ENCODE measurements at places on chromosomes 7 and 10.

- peak; percentile 50 for DNase-seq
Observed at GRCh38 chr10:31977440-31978155, 49.0 kb upstream of the ARHGAP12 start.

DNA sequence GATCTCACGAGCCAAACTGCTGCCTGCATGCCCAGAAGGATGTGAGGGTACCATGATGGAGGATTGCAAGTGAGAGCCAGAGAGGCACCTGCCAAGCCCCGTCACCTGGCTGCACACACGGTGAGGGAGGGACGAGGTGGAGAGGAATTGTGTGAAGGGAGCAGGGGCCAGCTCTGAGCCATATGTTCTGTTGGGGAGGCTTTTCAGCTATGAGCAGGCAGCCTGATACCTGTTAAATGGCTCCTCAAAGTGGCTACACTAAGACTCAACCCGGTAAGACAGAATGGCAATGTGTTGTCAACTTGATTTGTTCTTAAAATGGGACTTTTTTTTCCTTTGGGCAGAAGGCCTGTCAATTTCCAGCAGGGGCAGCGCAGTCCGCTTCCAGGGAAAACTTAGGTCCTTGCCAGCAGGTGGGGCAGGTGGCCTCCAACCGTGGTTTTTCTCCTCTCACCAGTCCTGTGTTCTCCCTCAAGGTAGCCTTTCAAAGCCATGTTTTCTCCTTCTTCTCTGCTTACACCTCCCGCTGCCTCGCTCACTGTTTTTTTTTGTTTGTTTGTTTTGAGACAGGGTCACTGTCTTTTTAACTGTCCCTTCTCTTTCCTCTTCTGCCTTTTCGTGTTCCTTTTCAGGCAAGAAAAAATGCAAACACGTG, 57.7 kb upstream of the ZNRF2 start:
- no peak for DNase-seq

GRCh38 chr7:139626817-139627216, 103.3 kb downstream of the CLEC2L start:
- DNase-seq = no peak

DNA sequence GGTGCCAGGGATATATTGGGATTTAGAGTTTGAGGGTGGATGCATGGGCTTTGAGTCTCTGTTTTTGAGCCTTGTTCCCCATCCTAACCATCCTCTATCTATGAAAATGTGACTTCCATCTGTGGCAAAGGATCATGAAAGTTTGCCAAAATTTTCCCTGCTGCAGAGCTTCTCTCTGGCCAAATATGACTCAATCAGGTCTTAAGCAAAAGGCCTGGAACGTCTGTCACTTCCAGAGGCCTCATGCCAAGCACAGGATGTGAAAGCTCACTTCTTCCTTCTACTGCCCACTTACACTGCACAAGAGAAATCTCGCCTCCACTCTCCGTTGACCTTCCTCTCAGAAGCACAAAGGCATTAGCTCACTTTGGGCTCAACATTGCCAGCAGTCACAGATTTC, 696.9 kb upstream of the NRP1 start:
- peak; percentile 84 for DNase-seq

DNA sequence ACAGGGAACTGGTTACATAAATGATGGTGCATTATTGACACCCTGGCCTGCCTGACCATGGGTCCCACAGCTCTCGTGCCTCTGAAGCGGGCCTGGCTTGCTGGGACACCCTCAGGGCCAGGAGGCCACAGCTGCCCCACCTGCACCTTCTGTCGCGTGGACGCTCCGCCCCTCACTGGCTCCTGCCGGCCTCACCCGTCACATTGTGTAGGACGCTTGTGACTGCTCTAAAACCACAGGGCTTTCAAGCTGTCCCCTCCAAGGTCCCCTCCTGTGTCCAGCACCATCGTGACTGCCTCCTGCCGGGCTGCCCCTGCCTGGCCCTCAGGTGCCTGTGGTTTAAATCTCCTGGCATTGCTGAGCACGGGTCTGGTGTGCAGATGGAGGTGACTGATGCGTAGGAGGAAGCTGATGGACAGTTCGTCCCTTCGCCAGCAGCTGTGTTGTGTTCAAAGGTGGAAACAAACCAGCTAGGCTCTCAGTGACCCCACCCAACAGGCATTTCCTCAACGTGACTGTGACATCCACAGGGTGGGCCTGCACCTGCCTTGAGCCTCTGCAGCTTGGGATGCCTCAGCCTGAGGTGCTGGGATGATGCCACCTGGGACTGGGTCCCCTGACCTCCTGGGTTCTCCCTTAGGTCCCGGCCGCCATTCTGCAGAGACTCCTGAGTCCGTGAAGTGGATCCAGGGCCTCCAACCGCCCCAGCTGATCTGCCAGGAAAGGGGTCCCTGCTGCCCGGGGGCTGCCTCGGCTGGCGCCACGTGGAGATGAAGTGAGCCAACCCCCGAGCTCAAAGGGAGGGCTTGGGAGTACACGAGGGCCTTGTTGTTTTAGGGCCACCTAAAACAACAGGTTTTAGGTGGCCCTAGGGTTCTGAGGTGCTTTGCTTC, 148.5 kb downstream of the WDR37 start:
- no peak for DNase-seq

DNA sequence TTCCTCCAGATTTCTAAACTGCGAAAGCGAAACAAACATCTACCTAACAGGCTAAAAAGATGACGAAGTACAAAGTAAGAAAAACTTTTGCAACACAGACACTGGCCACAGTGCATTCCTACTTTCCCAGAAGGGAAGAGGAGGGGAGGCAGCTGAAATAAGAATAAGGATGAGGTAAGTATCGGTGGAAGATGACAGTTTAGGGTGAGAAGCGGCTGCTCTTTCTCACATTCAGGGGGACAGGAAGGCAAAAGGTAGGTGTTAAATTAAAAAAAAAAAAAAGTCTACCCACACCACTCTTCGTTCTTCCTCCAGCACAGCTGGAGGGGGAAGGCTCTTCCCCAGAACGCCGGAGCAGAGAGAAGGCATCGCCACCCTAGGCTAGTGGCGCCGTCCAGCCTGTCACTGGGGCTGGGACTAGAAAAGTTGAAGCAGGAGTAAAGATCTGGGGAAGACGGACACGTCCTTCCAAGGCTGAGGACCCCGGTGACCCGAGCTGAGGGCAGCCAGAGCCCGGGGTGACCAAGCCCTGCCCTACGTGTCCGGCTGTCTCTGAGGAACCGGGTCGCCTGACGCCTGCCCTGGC, 846 bp downstream of the DNAJC1 start:
- DNase-seq = peak; percentile 27

GRCh38 chr10:76667408-76668370, 969.9 kb downstream of the KCNMA1 start:
- no peak for DNase-seq

GRCh38 chr7:39971924-39972323, 21.9 kb downstream of the CDK13 start:
- DNase-seq = no peak

- no peak for DNase-seq
Observed at GRCh38 chr10:74190494-74190893, 39.5 kb downstream of the ADK start.

GRCh38 chr10:80144067-80144695, 11.7 kb downstream of the PLAC9 start:
- no peak for DNase-seq

DNA sequence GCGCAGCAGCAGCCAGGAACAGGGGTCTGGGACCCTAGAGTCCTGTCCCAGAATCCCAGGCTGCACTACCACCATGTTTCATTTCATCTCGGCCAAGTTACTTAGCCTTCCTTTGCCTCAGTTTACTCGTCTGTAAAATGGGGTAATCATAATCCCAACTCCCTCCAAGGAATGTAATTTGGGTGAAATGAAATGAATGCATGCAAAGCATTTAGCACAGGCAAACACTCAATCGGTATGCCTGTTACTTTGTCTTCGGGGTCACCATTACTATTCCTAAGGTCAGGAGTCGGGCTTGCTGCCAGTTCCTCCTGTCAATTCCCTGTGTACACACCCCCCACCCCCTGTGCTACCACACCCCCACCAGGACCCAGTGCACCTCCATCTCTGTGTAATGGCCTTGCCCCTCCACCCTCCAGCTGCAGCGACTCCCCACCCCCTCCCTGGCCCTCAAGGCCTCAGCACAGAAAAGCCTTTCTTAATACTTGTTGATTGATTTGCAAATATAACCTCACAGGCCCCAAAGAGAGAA, 1.7 kb downstream of the TNS3 start:
- no peak for DNase-seq

DNA sequence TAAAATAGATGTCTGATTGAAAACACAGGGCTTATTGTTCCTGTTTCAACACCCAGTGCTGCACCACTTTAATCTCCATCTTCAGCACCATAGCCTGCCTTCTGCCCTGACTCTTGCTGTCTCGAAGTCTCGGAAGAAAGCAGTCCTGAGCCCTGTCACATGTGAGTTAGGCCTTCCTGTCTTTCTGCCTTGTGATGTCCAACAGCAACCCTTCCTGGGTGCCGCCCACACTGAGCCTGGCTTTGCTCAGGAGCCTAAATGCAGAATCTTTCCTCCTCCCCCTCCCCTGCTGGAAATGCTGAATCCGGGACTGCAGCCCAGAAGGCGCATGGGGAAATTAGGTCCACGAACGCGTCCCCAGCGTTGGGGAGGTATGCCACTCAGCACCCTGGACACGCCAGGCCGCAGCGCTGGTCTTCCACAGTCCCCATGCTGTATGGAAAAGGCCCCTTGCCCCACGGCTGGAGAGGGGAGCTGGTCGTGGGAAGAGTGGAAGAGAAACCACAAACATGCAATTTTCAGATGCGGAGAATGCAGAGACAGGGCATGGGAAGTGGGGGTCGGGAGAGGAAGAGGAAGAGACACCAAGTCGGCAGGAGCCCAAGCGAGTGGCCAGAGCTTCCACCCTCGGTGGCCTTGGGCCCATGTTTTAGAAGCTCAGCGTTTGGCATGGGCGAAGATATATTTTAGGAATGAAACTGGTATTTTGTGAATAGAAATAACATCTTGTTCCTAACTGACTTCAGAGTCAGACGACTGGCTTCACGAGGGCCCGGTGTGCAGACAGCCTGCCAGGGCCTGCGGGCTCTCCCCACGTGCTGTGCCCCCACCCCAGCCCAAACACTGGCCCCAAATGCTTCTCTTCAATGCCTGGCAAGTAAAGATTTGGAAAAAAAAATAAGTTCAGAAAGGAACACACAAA, 656.1 kb upstream of the FOXK1 start:
- no peak for DNase-seq

GRCh38 chr7:157610671-157611295, 274.0 kb downstream of the DNAJB6 start:
- no peak for DNase-seq

Data from foreskin fibroblast (primary cell).